GF-D8 (cell line): ENCODE measurements at places on chromosomes 13 and 19.

DNA sequence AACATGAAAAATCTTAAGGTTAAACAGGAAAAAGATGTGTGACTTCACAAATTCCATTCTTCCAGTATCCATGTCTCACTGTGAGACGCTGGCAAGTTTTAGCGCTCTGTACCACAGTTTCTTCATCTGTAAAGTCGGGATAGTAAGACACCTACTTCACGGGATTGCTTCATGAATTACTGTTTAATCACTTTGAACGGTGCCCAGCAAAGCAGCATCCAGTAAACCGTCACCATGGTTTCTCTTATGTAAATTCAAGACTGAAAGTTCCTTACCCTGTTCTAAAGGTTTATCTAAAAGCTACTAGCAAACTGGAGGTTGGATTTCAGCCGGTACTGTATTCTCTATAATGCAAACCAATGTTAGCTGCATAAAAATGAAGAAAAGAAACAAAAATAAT, 53.5 kb downstream of the KATNAL1 start:
- DNase-seq, result no peak

DNA sequence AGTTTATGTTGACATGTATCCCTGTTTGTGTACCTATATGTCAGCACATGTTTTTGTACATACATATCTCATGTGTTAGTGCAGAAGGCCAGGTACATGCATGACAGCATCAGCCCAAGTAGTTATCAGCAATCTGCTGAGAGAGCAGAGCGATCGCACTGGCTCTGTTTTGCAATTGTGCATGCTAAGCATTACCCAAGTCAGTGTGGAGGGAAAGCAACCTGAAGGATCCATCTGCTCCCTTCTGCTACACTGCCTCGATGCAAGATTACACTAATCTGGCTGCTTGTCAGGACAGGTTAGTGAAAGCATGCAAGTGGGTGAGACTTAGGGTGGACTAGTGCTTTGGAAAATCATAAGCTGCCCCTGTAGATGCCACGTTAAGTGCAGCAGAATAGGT, 211.8 kb downstream of the PCCA start:
- DNase-seq, result no peak

DNA sequence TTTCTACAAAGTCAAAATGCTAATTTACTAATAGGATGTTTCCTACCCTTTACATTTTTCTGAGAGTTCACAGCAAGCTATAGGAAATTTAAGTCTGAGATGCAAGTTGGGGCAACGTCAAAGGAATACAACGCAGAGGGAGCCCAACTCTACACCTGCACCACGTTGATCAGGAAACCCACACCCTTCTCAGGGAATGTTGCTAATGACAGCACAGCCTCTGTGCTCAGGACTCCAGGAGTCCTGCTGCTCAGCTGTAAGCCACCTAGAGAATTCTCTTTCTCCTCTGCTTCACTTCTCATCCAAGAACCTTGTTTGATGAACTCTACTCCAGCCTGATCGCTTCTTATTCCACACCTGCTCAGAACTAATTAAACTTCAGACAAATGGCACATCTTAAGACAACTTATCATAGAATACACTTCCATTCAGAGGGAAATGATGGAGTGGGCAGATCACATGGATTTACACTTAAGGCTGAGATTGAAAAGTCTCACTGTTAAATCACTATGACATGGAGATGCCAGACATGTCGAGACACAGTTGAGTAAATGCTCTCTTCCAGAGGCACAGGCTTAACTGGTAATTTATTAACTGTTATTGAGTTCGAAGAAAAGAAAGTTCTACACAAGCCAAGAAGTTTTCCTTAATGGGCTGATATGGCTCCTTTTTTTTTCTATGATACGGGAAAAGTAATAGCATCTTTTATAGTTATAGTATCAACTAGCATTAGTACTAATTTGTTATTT, 811.6 kb upstream of the ARGLU1 start:
- DNase-seq, result no peak

GRCh38 chr19:54426291-54426931, 11.1 kb downstream of the TTYH1 start:
- no peak for DNase-seq

- DNase-seq, result no peak
Measured at GRCh38 chr13:27126859-27127258, 44.8 kb downstream of the USP12 start.

- DNase-seq, result no peak
Measured at GRCh38 chr19:31344403-31344802, 4.8 kb downstream of the TSHZ3 start.

- peak; percentile 40 for DNase-seq
Measured at GRCh38 chr13:71806886-71807285, 60.1 kb downstream of the DACH1 start.

DNA sequence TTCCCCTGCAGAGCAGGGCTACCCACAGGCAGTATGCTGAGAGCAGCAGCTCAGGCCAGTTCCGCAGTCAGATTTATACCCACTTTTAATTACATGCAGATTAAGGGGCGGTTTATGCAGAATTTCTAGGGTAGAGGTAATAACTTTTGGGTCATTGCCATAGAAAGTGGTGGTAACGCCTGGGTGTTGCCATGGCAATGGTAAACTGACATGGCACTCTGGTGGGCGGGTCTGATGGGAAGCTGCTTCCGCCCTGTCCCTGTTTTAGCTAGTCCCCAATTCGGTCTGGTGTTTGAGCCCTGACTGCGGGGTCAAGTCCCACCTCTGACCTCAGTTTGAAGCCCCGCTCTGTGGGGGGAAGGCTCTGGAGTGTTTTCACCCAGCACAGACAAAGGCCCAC, 141.1 kb upstream of the VSTM2B start:
- no peak for DNase-seq

- DNase-seq, result no peak
Measured at GRCh38 chr13:113656003-113656588, 1.9 kb downstream of the ATP4B start.

DNA sequence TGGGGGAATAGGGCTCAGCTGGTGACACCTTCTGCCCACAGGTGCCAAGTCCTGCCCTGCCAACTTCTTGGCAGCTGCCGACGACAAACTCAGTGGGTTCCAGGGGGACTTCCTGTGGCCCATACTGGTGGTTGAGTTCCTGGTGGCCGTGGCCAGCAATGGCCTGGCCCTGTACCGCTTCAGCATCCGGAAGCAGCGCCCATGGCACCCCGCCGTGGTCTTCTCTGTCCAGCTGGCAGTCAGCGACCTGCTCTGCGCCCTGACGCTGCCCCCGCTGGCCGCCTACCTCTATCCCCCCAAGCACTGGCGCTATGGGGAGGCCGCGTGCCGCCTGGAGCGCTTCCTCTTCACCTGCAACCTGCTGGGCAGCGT, 2.1 kb downstream of the P2RY11 start:
- no peak for DNase-seq

DNA sequence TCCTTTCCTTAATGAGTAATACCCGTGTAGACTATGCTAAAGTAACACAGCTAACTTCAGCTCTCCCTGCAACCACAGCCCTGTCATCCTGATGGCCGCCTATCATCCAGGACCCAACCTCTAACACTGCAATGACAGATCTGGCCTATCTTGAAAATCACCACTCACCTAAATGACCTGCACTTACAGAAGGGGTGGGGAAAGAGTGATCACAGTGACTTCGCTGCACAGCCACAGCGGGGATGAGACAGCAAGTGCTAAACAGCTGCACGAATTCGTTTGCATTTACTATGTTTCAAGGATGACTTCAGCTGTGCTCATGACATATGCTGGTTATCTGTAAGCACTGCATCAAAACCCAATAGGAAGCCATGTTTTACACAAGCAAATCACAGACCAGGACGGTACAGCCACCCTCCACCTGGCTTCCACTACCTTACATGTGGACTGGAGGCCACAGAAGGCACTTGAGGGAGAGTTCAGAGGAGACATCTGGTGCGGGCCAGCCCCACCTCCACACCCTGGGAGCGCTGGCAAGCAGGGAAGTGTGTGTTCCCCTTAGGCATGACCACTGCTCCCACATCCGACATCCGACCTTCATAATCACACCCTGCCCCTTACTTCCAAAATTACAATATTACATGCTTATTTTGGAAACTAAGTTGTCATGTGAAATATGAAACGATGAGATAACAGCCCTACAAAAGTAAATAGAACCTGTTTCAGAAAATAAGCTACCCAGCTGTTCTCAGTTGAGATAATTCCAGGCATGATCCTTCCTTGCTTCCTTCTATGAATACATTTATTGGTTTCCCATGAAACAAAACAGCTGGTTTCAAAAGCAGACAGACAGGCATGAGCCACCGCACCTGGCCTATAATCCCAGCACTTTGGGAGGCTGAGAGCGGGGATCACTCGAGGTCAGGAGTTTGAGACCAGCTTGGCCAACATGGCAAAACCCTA, 95.7 kb downstream of the STK24 start:
- DNase-seq, result no peak

DNA sequence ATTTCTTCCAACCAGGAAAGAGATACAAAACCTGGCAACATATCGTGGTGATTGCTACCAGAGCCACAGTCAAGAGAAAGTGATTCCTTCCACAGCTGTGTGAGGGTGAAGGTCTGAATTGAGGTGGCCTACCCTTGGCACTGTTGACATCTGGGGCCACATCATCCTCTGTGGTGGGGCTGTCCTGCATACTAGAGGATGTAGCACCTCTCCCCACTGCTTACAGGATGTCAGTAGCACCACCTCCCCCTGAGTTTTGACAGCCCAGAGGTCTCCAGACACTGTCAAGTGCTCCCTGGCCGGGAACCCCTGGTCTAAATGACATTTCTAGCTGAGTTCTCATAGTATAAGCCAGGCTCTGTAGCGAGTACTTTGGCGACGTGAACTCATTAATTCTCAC, 15.5 kb downstream of the PTGER1 start:
- DNase-seq, result no peak

- DNase-seq, result no peak
Measured at GRCh38 chr13:100434010-100434763, 154.4 kb downstream of the GGACT start.

GRCh38 chr19:30175987-30176386, 196.2 kb upstream of the ZNF536 start:
- no peak for DNase-seq

DNA sequence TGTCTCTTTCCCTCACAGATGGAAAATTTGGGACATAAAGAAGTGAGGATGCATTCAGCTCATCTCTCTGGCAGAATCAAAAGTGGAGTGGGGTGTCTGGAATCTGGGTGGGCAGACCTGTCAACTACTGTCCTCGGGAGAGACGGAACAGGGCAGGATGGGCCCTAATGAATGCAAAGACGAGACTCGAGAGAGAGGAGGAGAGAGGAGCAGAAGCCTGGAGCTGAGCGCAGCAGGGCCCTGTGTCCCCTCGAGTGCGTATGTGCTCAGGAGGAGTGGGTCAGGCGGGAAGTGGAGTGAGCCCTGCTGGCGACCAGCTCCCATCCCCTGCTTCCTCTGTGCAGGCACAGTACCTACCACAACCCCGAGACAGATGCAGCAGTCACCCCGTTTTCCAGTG, 78.9 kb downstream of the TEX29 start:
- no peak for DNase-seq

DNA sequence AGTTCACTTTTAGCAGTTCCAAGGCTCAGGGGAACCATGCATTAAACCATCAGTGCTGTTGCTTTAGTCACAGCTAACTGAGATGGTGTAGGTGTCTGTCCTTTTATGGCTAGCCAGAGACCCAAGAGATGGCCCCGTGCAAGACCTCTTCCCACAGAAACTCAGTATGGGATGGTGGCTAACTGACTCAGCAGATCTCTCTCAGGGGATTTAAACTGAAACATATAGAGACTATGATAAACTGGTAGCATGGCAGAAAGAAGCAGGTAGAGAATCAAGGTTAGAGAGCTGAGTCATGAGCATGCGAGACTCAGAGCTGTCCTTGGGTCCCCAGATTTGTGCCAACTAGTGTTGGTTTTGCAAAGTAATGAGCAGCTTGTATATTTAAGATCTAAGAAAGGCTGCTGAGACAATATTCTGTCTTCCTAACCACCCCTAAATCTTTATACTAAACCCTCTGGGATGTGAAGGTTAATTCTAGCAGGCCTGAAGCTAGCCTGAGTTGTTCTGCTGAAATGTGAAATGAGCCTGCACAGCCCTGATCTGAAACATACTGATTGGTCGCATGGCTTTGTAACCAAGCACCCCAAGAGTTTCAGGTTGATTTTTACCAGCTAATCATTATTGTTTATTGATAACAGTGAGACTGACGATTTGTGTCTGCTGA, 6.5 kb upstream of the SCEL start:
- no peak for DNase-seq

DNA sequence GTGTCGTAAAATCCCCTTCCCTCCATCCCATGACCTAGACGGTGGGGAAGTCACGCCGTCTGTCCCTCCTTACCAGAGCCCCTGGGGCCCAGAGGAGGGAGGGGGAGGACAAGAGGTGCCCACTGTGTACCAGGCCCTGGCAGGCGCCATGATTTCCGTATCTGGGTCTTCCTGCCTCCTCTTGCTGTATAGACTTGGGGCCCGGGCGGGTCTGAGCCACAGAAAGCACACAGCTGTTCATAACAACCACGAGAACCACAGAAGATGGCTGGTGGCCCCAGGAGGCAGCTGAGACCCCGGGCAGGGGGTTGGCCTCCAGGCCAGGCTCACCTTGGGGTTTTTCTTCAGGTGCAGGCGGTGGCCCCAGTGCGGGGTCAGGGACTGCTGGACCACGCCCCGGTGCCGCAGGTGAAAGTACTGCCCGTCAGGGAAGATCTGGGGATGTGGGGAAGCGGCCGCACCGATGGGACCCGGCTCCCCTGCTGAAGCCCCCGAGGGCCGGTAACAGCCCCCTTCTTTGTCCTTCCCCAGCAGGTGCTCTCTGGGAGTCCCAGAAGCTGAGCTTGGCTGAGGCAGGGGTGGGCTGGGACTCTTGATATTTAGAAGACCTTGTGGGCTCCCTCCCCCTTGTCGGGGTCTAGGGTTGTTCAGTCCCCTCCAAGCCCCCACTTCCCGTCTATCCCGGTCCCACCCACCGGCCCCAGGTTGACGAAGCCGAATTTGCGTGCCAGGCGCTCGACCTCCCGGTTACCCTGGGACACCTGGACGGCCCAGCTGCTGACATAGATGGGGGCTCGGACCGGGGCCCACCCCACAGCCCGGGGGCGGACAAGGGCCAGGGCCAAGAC, 463 bp downstream of the PCSK4 start:
- DNase-seq, result no peak

GRCh38 chr13:105007166-105007808, 1528.2 kb downstream of the EFNB2 start:
- no peak for DNase-seq

DNA sequence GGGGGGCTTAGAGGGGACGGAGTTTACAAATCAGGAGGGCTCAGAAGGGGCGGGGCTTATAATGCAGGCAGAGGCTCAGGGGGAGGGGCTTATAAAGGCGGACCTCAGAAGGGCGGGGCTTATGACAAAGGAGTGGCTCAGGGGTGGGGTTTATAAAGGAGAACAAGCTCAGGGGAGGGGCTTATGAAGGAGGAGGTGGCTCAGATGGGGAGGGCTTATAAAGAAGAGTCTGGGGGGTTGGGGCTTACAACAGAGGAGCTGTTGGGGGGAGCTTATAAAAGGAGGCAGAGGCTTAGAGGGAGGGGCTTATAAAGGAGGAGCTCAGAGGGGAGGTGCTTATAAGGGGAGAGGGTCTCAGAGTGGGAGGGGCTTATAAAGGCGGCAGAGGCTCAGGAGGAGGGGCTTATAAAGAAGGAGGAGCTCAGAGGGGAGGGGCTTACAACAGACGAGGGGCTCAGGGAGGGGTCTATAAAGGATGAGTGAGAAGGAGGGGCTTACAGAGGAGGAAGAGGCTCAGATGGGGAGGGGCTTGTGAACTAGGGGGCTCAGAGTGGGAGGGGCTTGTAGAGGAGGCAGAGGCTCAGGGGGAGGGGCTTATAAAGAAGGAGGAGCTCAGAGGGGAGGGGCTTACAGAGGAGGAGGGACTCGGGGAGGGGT, 1.0 kb downstream of the SMIM24 start:
- DNase-seq, result peak; percentile 76

- no peak for DNase-seq
Measured at GRCh38 chr19:12478234-12478941, 6.2 kb downstream of the ZNF709 start.

GRCh38 chr13:33218426-33218825, 67.1 kb downstream of the STARD13 start:
- DNase-seq, result no peak
